ENCODE measurements at places on chromosomes 12 and 14. TPM values are rescaled to one million over a fixed set of nuclear protein-coding genes. Genes with fewer than 3 reads are reported as not detected.

GRCh38 chr12:70190262-70191010, 52.8 kb upstream of the CNOT2 start:
- DNase-seq = no peak

- DNase-seq = no peak
These were observed 9.1 kb downstream of the NPAS3 start for GRCh38 chr14:32947792-32948191.

GRCh38 chr12:132566516-132567131, 43.8 kb downstream of the LRCOL1 start:
- DNase-seq = no peak

DNA sequence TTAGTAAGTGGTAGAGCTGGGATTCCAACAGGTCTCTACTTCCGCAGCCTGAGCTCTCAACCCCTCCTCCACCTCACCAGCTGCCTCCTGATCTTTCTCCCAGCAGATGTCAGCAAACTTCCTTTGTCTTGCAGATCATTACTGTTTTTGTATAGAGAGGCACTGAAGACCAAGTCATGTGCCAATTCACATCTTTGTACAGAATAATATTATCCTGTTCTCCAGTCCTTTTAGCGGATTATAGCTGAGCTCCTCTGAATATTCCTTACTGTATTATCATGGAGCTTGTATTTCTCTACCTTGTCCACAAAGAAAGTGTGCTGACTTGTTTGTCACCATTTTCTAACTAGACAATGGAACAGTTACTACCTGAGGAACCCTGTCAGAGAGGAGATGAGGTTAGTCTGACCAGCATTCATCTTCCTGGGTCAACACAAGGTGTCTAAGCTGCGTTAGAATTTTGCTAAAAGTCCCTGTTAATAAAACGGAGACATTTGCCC, 142.3 kb upstream of the ARHGAP5 start:
- DNase-seq = peak; percentile 54

DNA sequence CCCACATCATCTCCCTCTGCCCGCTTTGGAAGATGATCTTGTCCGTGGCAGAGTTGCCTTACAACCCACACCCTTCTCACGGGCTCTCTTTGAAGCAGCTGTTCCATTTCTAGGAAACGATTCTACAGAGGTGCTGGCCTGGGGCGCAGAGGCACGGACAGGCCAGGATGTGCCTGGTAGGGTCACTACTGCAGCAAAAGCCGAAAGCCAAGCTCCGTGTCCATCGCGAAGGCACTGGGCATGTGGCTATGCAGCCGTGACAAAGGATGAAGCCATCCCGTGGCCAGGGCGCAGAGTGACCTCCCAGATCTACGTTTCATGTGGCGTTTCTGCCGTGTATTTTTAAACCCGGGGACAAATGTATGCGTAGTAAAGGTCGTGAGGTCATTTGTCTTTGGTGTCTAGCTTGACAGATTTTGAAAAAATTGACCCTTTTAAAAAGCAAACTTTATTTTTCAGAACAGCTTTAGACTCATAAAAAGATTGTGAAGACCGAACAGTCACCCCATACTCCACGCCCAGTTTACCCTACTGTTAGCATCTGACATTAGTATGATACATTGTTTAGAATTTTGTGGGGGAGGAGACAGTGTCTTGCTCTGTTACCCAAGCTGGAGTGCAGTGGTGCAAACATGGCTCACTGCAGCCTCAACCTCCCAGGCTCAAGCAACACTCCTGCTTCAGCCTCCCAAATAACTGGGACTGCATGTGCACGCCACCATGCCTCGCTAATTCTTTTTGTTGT, 40.4 kb upstream of the NCOR2 start:
- DNase-seq = no peak

GRCh38 chr12:25824734-25825133, 133.7 kb upstream of the RASSF8 start:
- DNase-seq = no peak

DNA sequence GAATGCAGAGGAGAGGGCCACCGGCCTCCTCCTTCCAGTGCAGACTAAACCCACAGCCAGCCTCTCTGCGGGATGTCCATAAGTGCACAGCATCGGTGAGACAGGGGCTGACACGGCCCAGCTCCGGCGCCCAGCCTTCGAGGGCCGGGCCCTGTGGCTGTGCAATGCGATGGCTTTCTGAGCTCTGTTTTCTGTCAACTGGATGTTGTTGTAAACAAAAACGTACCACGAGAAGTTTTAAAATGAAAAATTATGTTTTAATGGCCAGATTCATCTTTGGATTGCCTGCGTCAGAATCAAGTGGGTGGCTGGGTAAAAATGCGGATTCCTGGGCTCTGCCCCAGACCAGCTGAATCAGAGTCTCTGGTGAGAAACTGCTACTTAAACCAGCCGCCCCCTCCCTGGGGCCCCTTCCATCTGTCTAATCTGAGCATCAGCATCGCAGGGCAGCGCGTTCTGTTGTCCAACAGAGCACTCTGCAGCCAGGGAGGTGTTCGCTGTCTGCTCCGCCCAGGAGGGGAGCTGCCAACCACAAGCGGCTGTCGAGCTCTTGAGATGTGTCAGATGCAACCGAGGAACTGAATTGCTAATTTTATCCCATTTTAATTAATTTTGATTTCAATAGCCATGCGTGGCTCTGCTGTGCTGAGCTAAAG, 133.4 kb downstream of the RFLNA start:
- DNase-seq = peak; percentile 68

DNA sequence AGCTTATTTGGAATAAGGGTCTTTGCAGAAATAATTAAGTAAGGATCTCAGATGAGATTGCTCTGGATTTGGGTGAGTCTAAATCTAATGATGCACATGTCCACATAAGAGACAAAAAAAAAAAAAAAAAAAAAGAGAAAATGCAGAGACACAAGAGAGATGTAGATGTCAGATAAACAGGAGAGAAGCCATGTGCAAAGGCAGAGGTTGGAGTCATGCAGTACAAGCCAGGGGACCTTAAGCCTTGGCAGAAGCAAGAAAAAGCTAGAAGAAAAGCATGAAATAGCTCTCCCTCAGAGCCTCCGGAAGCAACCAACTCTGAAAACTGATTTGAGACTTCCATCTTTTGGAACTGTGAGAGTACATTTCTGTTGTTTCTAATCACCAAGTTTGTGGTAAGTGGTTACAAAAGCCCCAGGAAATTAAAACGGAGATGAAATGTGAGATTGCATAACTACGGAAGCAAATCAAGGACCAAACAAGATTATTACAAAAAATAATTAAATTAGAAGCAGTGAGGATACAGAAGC, 1304.0 kb upstream of the SEL1L start:
- DNase-seq = no peak

- DNase-seq = no peak
These were observed 389.7 kb upstream of the FAR2 start for GRCh38 chr12:28759333-28759732.

DNA sequence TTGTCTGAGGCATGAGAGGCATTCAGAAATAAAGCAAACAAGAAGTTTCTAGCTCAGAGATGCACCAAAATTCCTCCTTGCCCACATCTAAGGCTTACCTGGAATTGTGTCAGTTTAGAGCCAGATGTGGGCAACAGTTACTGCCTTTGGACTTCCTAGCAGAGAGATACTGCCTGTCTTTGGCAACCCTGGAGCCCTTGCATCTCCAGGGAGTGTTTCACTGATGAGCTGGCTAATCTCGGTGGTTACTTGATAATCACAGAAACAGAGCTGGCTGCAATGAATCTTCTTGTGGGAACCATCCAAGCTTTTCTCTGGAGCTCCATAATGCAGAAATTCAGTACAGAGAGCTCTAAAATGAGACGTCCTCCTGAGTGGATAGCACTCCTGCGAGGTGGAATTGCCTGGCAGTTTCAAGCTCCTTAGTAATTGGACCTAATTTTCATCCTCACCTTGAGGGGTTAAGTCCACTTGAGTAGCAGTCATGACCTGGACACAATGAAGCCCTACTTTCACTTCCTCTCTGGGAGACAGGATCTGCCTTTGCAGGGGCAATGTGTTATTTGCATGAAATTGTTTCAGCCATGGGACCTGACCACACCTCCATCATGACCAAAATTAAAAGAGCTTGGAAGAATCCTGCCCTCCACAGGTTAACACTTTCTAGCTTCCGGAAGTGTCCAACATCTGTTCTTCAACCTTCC, 108.8 kb upstream of the ARHGAP5 start:
- no peak for DNase-seq

- DNase-seq = no peak
These were observed 1.5 kb downstream of the NPAS3 start for GRCh38 chr14:32940066-32940651.

- DNase-seq = no peak
These were observed 158.5 kb downstream of the FOXA1 start for GRCh38 chr14:37436519-37436918.

GRCh38 chr12:66108386-66108785, 22.2 kb downstream of the LLPH start:
- DNase-seq = no peak

DNA sequence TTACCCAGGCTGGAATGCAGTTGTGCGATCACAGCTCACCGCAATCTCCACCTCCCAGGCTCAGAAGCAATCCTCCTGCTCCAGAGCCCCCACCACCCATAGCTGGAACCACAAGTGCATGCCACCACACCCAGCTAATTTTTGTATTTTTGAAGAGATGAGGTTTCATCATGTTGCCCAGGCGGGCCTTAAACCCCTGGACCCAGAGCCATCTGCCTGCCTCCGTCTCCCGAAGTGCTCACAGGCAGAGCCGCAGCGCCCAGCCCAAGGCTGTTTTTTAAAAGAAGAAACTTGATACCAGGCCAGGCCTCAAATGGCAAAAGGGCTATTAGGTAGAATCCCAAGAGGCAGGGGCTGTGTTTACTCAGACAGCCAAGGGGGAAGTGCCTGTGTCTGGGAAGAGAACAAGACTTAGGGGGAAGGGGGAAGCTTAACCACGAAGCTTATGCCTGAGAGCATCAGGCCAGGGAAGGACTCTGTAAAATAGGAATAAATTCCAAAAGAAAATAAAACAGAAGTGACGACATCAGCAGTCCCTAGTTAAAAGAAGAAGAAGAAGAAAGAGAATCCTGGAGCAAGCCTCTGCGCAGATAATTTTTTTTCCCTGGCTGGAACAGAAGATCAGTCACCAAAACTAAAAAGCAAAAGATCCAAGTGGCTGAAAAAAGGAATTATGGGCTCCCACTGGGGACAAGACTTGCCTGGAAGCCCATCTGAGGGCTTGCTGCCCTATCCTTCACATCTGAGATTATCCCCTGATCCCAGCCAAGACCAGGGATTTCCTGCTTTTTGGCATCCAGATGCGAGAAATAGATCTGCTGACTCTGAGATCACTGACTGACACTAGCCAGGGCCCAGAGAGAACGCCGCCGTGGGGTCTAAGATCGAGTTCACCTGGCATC, 170.5 kb downstream of the NDUFA12 start:
- no peak for DNase-seq

DNA sequence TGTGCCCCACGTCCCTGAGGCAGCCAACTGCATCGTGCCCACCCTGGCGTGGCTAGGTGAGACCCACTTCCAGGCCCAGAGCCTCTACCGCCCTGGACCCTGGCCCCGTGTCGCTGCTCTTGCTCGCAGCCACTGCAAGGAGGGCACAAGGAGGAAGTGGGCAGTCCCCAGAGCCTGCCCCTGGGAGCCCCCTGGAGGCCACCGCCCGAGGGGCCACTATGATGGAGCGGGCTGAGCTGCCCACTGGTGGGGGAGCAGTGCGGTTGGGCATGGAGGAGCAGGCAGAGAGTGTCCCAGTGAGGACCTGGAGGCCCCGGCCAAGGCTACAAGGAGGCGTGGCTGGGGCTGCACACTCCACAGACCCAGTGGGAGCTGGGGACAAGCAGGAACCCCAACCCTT, 323.6 kb downstream of the PCNX1 start:
- no peak for DNase-seq

DNA sequence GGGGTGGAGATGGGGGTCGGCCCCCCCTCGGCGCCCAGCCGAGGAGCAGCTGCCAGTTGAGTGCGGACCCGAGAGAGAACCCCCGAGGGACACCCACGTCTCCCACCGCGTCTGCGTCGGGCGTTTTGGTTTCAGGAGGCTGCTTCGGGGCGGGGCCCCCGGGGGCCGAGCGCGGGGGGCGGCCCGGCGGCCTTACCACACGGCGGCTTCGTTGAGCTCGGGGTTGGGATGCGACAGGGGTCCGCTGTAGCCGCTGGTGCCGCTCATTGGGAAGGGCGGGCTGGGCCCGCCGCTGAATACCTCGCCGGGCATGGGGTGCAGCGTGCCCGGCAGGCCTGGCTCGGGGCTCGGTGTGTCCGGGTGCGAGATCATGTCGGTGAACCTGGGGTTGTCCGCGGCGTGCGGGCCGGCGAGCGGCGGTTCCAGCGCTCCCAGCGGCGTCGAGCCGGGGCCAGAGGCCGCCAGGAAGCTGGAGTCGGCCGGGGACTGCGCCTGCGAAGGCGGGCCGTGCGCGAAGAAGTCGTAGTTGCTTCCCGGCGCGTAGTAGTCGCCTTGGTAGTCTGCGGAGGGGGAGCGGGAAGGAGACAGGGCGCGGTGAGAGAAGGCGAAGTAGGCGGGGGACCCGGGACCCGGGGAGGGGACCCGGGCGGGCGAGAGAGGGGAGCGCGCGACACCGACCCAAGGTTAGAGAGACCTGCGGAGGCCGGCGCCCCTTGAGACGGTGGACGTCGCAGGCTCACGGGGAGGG, 8.5 kb downstream of the LHX5 start:
- DNase-seq = no peak

GRCh38 chr12:124512667-124513296, 54.6 kb downstream of the NCOR2 start:
- no peak for DNase-seq

Gene EPS8
- 168 TPM for total RNA-seq
